Mesenchymal stem cell (in vitro differentiated cells and primary cell): ENCODE measurements at places on chromosomes 11 and 22.

DNA sequence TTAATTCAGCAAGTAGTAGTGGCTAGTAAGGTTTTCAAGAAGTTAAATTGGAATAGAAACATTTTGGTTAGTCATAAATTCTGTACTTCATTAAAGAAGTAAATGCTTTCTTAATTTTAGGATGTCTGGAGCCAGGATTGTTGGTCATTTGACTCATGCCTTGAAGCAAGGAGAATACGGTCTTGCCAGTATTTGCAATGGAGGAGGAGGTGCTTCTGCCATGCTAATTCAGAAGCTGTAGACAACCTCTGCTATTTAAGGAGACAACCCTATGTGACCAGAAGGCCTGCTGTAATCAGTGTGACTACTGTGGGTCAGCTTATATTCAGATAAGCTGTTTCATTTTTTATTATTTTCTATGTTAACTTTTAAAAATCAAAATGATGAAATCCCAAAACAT lies 25.8 kb downstream of the ACAT1 start:
- no peak for DNase-seq

DNA sequence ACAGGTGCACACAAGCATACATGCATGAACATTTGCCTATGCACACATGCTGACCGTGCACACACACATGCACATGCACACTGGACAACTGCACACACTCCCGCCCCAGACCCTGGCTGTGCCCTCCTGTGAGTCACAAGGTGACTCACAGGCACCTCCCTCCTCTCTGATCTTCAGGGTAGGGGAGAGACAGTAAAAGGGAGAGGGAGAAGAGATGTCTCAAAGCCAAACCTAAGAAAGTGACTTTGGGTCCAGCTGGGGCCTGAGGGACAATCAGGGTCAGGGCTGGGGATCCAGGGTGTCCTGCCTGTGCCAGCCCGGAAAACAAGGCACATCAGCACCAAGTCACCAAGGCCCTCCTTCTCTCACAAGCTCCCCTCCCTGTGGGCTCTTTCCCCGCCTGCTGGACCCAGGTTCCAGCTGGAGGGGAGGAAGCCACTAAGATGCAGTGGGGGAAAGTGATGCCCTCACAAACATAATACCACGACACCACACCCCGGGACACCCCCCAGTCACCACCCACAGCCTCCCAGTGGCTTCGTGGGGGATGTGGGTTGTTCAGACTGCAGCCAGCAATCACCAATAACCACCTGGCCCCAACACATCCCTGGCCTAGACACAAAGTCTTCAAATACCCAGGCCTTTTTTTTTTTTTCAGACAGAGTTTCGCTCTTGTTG lies 39.3 kb downstream of the PDGFB start:
- DNase-seq: peak; percentile 81

- DNase-seq: no peak
These were observed 38.7 kb downstream of the KCNJ1 start for GRCh38 chr11:128828350-128828749.

DNA sequence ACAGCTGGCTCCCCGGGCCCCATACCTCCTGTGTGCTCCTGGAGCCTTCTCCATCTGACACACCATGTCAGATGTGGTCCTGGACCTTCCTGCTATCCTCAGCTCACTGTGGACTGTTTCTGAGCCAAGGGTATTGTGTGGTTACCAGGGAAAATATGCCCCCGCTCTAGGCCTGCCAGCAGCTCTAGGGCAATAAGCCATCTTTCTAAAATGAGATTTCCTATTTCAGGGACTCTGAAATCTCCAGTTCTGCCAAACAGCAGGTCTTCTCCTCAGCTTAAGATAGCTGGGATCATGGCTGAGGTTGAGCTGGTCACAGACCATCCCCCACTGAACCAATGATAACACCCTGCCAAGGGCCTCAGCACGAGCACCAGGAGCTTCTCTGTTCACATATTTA lies 227.6 kb downstream of the ST3GAL4 start:
- no peak for DNase-seq

- DNase-seq: peak; percentile 99
These were observed 32.9 kb downstream of the RBFOX2 start for GRCh38 chr22:35995772-35996171.

- DNase-seq: peak; percentile 71
These were observed 41.7 kb upstream of the AQP11 start for GRCh38 chr11:77547863-77548551.

DNA sequence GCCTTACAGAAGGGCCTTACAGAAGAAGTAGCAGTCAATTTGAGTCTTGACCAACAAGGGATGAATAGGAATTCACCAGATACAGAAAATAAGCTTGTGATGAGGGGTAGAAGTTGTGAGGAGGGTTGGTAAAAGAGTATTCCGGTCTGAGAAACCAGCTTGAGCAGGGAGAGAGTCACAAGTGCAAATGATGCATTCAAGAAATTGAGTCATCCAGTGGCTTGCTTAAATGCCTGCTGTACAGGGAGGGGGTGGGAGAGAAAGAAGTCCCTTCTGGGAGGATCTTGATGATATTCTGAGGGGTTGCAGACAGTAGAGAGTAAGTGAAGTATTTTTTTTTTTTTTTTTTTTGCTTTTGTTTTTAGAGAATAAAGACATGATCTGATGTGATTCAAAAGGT lies 9.2 kb downstream of the CCKBR start:
- DNase-seq: no peak

GRCh38 chr11:116610190-116610589 lies 162.6 kb downstream of the BUD13 start:
- DNase-seq: no peak

- DNase-seq: no peak
These were observed 113.0 kb downstream of the KCNQ1OT1 start for GRCh38 chr11:2586793-2587131.
